Neural progenitor cell (in vitro differentiated cells): ENCODE measurements at places on chromosomes 2 and 18. TPM values are rescaled to one million over a fixed set of nuclear protein-coding genes. Genes with fewer than 3 reads are reported as not detected.

SPP2 gene
- total RNA-seq = not detected in 2 replicates

PAIP2B gene
- 12.5 and 17.1 TPM in 2 replicates for total RNA-seq

REG3A gene
- total RNA-seq = not detected in 2 replicates

STON1 gene
- total RNA-seq = 36.7 and 51.7 TPM in 2 replicates

KATNAL2 gene
- 28.6 and 39.9 TPM in 2 replicates for total RNA-seq

POU3F3 gene
- 0.25 TPM in 1 of 2 replicates, not detected in the other for total RNA-seq

ACMSD gene
- not detected in 2 replicates for total RNA-seq

SERPINB13 gene
- not detected in 2 replicates for total RNA-seq

LPIN1 gene
- 18.0 and 22.9 TPM in 2 replicates for total RNA-seq

CYP1B1 gene
- 0.39 and 0.62 TPM in 2 replicates for total RNA-seq

HOXD4 gene
- not detected in 2 replicates for total RNA-seq

LMAN2L gene
- total RNA-seq = 25.9 and 39.8 TPM in 2 replicates

SERPINB11 gene
- not detected in 2 replicates for total RNA-seq

NEB gene
- 0.49 and 0.53 TPM in 2 replicates for total RNA-seq

ESPNL gene
- 0.58 and 0.59 TPM in 2 replicates for total RNA-seq

WNT10A gene
- total RNA-seq = not detected in 2 replicates

KIAA2012 gene
- total RNA-seq = not detected in 2 replicates
